ENCODE measurements at places on chromosomes 1 and 21. TPM values are rescaled to one million over a fixed set of nuclear protein-coding genes. Genes with fewer than 3 reads are reported as not detected.

OR10J1 gene
- total RNA-seq, result not detected

HES3 gene
- not detected for total RNA-seq

RGSL1 gene
- not detected for total RNA-seq

ZMYND12 gene
- 1.5 TPM for total RNA-seq

SPATA1 gene
- 0.76 TPM for total RNA-seq

RAVER2 gene
- 16.3 TPM for total RNA-seq

FAM131C gene
- 8.9 TPM for total RNA-seq

C4BPA gene
- total RNA-seq, result not detected

USH2A gene
- total RNA-seq, result 0.92 TPM

FASLG gene
- not detected for total RNA-seq

GJA8 gene
- total RNA-seq, result not detected

RWDD3 gene
- total RNA-seq, result 14.8 TPM

KRTAP21-1 gene
- total RNA-seq, result not detected

CHI3L2 gene
- 42.7 TPM for total RNA-seq

LAMC1 gene
- total RNA-seq, result 29.5 TPM

BGLAP gene
- 1.6 TPM for total RNA-seq

AKIRIN1 gene
- total RNA-seq, result 56.9 TPM

OR2L5 gene
- 1.3 TPM for total RNA-seq

CACNA1E gene
- 46.5 TPM for total RNA-seq

CDCP2 gene
- 0.25 TPM for total RNA-seq

KRTAP19-3 gene
- not detected for total RNA-seq

GSTM2 gene
- total RNA-seq, result 67.2 TPM

CADM3 gene
- total RNA-seq, result 332 TPM

RAB42 gene
- total RNA-seq, result 0.32 TPM

C8A gene
- not detected for total RNA-seq

NBL1 gene
- 208 TPM for total RNA-seq

USF1 gene
- total RNA-seq, result 57.7 TPM

SELENBP1 gene
- total RNA-seq, result 43.3 TPM

FLG2 gene
- not detected for total RNA-seq

C1orf56 gene
- 4.7 TPM for total RNA-seq

SPATA45 gene
- total RNA-seq, result 1.0 TPM

GSTM1 gene
- total RNA-seq, result 35.8 TPM

ARTN gene
- 0.87 TPM for total RNA-seq

PANK4 gene
- 44.7 TPM for total RNA-seq

KIF14 gene
- total RNA-seq, result 0.12 TPM

CNR2 gene
- total RNA-seq, result not detected

COL24A1 gene
- total RNA-seq, result 8.7 TPM

SPRR1A gene
- not detected for total RNA-seq

TMEM240 gene
- total RNA-seq, result 35.8 TPM

JAM2 gene
- total RNA-seq, result 29.3 TPM

ALG6 gene
- 9.6 TPM for total RNA-seq

TMEM201 gene
- 22.2 TPM for total RNA-seq
